Kidney capillary endothelial cell (primary cell): ENCODE measurements at places on chromosomes 11 and 22.
A peak's percentile ranks its signal among the peaks of the same experiment; 100 is the strongest.

- no peak for DNase-seq
These were observed 35.7 kb downstream of the SMCO4 start for GRCh38 chr11:93507517-93507916.

GRCh38 chr11:45796461-45796861 lies 8.5 kb upstream of the SLC35C1 start:
- DNase-seq, result no peak

GRCh38 chr11:121870206-121871045 lies 245.6 kb downstream of the BLID start:
- no peak for DNase-seq

GRCh38 chr11:20353829-20354434 lies 9.6 kb upstream of the HTATIP2 start:
- DNase-seq, result peak; percentile 58

GRCh38 chr11:134535029-134536025 lies 123.3 kb upstream of the B3GAT1 start:
- no peak for DNase-seq

GRCh38 chr11:20010851-20011225 lies 149.4 kb downstream of the DBX1 start:
- no peak for DNase-seq

- no peak for DNase-seq
These were observed 12.6 kb upstream of the P2RY6 start for GRCh38 chr11:73259406-73260126.
